ENCODE measurements at places on chromosomes 3 and 15.

GRCh38 chr3:134084242-134084950, 54.7 kb upstream of the SLCO2A1 start:
- DNase-seq, result no peak

- no peak for DNase-seq
Observed at GRCh38 chr15:57696146-57696545, 10.4 kb upstream of the POLR2M start.

DNA sequence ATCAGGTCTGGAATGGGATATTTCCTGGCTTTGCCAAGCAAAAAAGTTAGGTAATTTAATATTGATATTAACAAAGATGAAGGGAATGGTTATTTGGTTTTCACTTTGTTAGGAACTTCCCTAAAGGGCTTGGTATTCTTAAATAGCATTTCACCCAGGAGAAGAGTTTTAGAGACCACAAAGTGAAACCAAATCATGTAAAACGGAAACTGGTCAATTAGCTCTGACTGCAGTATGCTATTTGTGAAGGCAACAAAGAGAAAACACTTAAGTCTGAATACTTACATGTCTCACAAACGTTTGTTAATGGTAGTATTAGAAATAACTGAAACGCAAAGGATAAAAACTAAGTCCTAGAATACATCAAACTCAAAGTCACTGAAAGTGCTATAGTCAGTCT, 32.4 kb upstream of the SETMAR start:
- DNase-seq, result no peak

GRCh38 chr3:194212845-194213331, 76.9 kb downstream of the HES1 start:
- no peak for DNase-seq

DNA sequence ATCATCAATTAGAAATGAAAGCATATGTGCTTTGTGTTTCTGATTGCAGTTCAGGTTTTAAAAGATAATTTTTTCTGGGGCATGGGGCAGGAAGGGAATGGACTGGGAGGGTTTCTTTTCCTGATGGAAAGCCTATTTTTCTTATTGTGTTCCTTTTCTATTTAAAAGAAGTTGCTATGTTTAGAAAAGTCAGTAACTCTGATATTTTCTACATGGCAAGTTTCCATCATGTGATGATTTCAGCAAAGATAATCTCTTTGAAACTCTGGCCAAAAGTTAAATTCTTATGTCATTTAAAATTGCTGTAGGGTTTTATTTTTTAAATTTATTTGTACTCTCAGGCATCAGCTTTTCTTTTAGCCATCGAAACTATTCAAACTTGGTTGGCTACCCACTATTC, 601.2 kb downstream of the FOXP1 start:
- DNase-seq, result no peak

- DNase-seq, result no peak
Observed at GRCh38 chr15:48433226-48433886, 102.1 kb downstream of the DUT start.

DNA sequence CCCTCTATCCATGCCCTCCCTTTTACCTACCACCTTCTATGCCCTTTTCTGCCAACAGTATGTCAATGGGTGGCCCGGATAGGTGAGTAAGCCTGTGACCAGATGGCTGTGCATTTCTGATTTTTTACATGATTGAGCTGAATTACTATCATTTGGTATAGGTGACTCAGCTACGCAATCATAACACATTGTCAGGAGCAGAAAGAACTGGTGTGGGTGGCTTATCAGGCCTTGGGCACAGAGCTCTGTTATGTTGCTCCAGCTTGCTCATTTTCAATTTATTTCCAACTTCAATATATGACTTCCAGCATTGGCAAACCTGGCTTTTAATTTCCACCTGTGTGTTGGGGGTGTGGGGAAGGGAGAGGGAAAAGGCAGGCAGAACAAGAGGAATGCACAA, 86.6 kb upstream of the AGBL1 start:
- no peak for DNase-seq

GRCh38 chr3:153744889-153745288, 376.3 kb upstream of the ARHGEF26 start:
- DNase-seq, result no peak

DNA sequence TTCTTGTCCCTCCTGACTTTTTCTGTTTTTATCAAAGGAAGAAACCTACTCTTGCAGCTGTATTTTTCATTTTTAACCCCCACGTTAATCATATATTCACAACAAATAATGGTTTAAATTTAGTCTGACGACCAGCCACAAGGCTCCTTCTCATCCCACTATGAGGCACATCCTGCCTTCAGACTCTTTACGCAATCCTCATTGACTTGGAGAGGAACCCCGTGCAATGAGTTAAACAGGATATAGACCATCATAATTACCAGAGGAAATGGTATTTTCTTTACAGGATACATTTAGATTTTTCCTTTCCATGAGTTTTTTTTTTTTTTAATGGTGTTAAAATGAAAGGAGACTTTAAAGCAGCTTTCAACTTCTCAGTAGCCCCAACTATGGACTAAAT, 68.5 kb downstream of the WWTR1 start:
- no peak for DNase-seq

All from stimulated activated CD8-positive, alpha-beta memory T cell treated with anti-CD3 and anti-CD28 coated beads, Interleukin-4, amount 100 ng/mL, for 1 hour (primary cell).